ENCODE measurements at places on chromosomes 7 and 10.

GRCh38 chr10:4704034-4704545 is 121.9 kb upstream of the AKR1E2 start:
- DNase-seq: peak; percentile 74

DNA sequence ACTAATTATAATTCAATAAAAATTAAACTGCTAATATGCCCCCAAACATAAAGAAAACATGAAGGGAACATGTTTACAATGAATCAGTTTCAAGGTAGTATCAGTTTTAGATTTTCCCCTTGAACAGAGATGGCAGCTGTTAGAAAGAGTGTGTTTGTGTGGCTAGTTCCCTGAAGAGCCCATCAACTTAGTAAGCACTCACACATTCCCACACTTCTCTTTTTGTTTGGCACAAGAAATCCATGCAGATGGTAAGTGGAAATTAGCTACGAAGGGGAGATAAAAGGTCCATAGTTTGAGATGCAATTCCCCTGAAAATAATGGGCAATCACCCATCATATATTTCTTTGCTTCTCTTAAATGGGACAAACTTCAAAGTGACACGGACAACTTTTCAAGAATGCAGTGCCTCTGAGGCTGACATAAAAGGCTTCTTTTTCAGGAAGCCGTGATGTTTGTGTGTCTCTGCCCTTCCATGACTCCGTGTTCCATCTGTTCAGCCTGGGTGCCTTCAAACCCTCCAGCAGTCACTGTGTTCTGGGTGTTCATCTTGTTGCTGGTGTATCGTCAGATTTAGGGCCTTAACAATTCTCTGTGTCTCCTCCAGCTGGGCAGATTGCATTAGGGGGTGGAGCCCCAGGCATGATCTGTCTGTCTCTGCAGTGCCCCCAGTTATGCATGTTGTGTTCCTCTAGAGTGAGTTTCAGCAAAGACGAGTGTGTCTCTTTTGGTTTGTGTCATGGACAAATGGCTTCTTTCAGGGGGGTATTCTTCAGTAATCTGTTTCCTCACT is 259.5 kb upstream of the NPY start:
- DNase-seq: peak; percentile 24

DNA sequence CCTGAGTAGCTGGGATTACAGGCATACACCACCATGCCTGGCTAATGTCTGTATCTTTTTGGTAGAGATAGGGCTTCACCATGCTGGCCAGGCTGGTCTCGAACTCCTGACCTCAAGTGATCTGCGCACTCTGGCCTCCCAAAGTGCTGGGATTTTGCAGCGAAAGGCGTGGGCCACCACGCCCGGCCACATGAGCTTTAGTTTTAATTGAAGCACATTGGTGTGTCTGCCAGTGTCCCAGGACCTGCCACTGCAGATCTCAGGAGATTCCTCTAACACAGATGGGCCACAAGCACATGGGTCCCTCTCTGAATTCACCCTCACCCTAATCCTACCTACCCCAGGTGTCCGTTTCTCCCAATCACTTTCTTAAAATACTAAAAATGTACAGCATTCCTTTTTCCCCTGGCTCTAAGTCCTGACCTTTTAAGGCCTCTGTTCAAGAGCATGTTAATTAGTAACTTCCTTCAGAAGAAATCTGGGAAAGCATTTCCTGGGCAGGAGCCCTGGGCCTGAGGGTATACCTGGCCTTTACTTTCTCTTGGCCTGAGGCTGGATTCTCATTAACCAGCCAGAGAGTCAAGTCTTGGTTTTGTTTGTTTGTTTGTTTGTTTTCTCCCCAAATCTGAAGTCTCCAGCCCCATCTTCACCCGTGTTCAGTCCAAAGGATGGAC is 82.6 kb downstream of the PRPF18 start:
- no peak for DNase-seq

GRCh38 chr10:5958675-5959074 is 18.7 kb downstream of the IL15RA start:
- DNase-seq: no peak

DNA sequence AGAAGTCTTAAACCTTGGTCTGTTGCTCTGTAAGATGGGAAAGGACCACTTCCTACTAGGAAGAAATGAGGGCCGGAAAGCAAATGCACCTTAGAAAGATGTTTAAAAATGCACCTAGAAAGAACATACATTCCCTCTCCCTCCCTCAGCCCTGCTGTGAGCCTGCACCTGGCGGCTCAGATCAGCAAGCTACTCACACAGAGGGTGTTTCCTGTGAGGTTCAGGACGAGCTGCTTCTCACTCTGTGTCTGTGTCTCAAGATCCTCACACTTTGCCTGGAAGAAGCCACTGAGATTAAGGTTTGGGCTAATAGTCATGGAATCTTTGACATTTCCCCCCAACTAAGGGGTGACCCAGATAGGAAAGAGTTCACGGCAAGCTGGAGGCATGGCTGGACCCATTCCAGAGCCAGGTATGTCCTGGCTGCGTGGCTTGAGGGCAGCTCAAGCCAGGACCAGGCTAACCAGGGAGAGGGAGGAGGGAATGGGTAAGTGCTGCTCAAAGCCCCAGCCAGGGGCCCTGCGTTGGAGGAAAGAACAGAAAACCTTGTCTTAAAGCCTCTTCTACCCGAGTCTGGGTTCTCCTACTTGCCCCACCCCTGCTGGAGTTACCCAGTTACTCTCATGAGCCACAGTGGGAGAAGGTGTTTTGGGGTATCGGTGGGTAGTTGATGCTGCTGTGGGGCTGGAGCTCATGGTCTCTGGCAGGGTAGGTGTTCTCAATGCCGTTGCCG is 47.5 kb downstream of the PODXL start:
- no peak for DNase-seq

GRCh38 chr10:76138286-76138685 is 706.9 kb downstream of the LRMDA start:
- DNase-seq: no peak

GRCh38 chr7:18666107-18666728 is 170.7 kb downstream of the HDAC9 start:
- peak; percentile 70 for DNase-seq

GRCh38 chr10:62015994-62016393 is 114.5 kb downstream of the ARID5B start:
- peak; percentile 39 for DNase-seq

GRCh38 chr10:78255796-78256638 is 222.4 kb downstream of the RPS24 start:
- peak; percentile 99 for DNase-seq

DNA sequence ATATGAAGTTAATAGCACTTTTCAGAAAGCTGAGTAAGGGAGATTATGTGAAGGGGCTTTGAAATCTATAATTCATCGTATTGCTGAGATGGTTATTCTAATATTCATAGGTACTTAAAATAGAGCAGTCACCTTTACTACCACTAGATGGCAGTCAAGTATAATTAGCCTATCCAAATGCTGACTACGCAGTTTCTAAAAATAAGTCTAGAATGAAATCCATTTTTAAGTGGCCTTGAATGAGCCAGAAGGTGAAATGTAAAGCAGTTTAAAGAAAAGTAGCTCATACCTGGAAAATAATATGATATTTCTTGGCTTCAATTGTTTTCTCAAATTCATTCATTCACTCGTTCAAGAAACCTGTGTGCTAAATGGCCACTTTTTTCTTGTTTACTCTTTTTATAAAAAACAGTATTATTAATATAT is 1277.1 kb downstream of the GATA3 start:
- DNase-seq: peak; percentile 51

GRCh38 chr7:50428911-50429310 is 21.2 kb downstream of the FIGNL1 start:
- DNase-seq: no peak

GRCh38 chr7:143205560-143206293 is 16.1 kb upstream of the TAS2R40 start:
- no peak for DNase-seq

- no peak for DNase-seq
Measured at GRCh38 chr10:81013771-81014170, 476.1 kb downstream of the SH2D4B start.

- DNase-seq: no peak
Measured at GRCh38 chr10:116440330-116441030, 12.8 kb downstream of the PNLIPRP3 start.

DNA sequence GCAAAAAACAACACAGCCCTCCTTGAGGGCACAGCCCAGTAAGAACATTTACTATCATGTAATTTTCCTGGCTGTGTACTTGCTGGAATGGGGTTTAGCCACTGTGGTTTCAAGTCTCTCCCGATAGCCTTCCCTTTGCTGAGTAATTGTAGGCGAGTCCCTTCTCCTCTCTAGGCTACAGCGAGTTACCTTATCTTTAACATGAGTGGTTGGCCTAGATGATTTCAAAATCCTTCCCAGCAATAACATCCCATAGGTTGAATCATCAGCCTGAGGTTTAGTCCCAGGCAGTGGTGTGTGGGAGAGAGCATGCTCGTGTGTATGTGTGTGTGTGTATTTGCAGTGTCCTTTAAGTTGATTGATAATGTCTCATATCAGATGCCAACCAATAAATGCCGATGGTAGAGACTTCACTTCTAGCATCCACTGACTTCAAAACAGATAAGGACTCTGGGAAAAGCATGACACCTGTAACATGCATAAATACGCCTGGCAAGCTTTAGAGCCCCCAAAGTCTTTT is 142.9 kb upstream of the ZMIZ1 start:
- DNase-seq: peak; percentile 94

- DNase-seq: no peak
Measured at GRCh38 chr10:8403711-8404371, 349.4 kb downstream of the GATA3 start.

- DNase-seq: no peak
Measured at GRCh38 chr10:93420944-93421825, 60.9 kb downstream of the MYOF start.

GRCh38 chr7:70707823-70708243 is 424.1 kb upstream of the GALNT17 start:
- no peak for DNase-seq

DNA sequence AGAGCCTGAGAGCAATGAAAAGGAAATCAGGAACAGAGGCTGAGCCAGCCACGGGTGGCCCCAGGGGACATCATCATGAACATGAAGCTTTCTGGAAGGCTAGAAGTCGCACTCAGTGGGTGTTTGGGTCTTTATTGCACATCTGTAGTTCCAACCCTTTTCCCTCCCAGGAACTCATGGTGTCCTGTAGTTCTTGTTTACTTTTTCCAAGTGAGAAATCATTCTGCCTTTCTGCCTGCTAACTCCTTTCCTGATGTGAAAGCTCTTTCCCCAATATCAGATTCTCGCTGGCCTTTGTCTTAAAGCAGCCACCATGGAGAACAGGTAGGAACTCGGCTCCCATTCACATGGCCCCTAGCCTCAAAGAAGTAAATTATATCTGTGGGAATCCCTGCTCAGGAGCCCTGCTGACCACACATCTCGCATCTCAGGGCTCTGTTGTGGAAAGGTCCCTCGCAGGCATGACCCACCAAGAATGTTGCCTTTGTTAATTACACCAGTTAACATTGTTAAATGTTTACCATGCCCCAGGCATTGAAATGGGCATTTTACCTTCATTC is 542.7 kb downstream of the TNS3 start:
- no peak for DNase-seq

GRCh38 chr10:2925631-2926030 is 141.7 kb upstream of the PFKP start:
- DNase-seq: peak; percentile 69

- DNase-seq: peak; percentile 93
Measured at GRCh38 chr7:98394377-98394836, 6.5 kb downstream of the BAIAP2L1 start.

DNA sequence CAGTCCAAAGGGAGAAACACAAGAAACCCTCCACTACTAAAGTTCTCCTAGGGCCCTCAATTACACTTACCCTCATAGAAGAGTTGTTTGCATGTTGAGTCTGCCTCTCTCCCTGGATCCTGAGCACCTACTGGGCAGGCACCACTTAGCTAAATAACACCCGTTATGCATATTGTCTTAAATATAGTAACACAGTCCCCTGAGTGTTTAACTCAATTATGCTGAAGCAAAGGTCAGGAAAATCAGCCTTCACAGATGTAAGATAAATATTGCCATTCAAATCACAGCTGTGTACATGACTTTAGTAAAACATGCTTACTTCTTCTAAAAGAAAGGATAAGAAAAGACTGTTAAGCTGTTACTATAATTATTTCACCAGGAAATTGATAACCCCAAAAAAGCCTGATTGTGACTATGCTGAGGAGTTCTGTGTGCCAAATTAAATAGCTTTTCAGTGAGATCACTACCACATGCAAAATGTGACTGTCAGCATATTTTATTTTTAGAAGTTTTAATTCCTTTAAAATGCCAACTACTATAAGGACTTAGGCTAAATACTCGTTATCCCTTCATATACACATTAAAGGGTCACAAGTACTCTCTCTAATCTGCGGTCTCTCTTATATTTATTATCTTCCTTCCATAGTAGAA is 733.9 kb upstream of the PHF14 start:
- DNase-seq: no peak

GRCh38 chr7:153004341-153004740 is 244.8 kb downstream of the ACTR3B start:
- DNase-seq: no peak

GRCh38 chr7:123763191-123763661 is 14.4 kb upstream of the WASL start:
- no peak for DNase-seq

DNA sequence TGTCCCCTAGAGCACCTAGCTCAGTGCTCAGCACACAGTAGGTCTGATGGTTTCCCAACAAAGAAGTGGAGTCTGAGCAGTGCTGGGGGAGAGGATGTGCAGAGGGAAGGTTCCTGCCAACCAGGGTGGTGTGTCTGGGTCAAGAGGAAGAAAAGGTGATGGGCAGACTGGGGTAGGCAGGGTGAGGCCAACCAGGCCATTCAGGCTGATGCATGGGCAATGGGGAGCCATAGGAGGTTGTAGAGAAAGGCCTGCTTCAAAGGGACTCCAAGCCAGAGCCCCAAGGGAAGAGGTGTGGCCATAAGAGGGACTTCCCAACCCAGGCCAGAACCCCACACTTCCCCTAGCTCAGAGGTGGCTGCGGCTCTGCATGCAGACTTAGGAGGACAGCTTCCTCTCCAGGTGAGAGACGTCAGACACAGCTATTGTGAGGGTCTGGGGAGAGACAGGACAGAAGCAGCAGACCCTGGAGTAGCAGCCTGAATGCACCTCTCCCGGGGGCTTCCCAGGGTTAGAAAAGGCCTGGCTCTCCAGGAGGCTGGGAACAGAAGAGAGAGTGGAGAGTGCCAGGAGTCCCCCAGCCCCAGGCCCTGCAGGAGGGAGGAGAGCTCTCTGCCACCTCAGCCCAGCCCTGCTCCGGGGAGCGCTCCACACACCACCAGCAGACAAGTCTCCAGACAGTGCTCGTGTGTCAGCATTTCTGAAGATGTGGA is 87.4 kb upstream of the ZMIZ1 start:
- no peak for DNase-seq

- DNase-seq: peak; percentile 71
Measured at GRCh38 chr10:95374597-95375209, 83.9 kb upstream of the PDLIM1 start.

All from fibroblast of skin of scalp (primary cell).